ENCODE measurements at places on chromosomes 4 and X. TPM values are rescaled to one million over a fixed set of nuclear protein-coding genes. Genes with fewer than 3 reads are reported as not detected.

Gene TBC1D9
- 1.1 TPM for polyA plus RNA-seq

- no peak overlapping the region for H3K27ac ChIP-seq
- no peaks in the 10 kb centered on the region for H3K36me3 ChIP-seq
- H3K27me3 ChIP-seq: peaks cover 3% of the 10 kb centered on the region
- no peak overlapping the region for H3K4me3 ChIP-seq
These were observed 38.7 kb downstream of the SGMS2 start for GRCh38 chr4:107863416-107863815.

GRCh38 chrX:35829501-35829900 is 31.4 kb downstream of the MAGEB16 start:
- DNase-seq: no peak
- no peaks in the 10 kb centered on the region for H3K4me1 ChIP-seq
- no peak overlapping the region for H3K27ac ChIP-seq
- H3K36me3 ChIP-seq: no peaks in the 10 kb centered on the region
- H3K4me3 ChIP-seq: no peak overlapping the region

GRCh38 chr4:168822481-168822880 is 187.6 kb downstream of the CBR4 start:
- H3K4me3 ChIP-seq: no peak overlapping the region
- peaks cover 6% of the 10 kb centered on the region for H3K4me1 ChIP-seq
- DNase-seq: no peak
- H3K27me3 ChIP-seq: peaks cover 6% of the 10 kb centered on the region

DNA sequence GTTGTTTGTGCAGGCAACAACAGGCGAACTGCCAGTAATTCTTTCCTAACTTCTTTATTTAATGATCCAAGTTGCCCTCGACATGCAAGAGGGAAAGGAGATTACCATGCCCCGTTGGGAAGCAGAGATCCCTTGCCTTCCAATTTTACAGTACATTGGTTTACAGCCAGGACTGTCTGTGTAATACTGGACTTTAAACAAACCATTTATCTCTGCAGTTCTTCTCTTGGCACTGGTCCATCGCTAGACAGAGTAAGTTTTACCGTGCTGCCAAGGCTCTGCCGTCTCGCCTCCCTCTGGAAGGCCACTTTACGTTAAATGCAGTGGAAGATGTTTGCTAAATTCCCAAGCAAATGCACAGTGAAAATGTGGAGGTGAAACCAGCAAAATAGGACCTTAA is 660.3 kb upstream of the PRKX start:
- no peak overlapping the region for H3K27ac ChIP-seq
- no peaks in the 10 kb centered on the region for H3K27me3 ChIP-seq
- no peaks in the 10 kb centered on the region for H3K36me3 ChIP-seq

DNA sequence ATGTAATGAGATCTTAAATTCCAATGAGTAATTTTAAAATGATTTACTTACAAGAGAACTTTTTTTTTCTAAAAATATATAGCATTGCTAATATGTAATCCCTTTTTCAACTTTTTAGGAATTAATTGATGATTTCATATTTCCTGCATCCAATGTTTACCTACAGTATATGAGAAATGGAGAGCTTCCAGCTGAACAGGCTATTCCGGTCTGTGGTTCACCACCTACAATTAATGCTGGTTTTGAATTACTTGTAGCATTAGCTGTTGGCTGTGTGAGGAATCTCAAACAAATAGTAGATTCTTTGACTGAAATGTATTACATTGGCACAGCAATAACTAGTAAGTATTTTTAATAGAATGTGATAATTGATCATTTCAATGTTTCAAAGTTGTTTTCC is 113.2 kb downstream of the USP9X start:
- H3K36me3 ChIP-seq: peaks cover 48% of the 10 kb centered on the region
- no peak for DNase-seq
- no peak overlapping the region for H3K4me3 ChIP-seq
- no peak overlapping the region for H3K27ac ChIP-seq
- H3K27me3 ChIP-seq: no peaks in the 10 kb centered on the region

- no peaks in the 10 kb centered on the region for H3K36me3 ChIP-seq
- H3K27ac ChIP-seq: no peak overlapping the region
- no peaks in the 10 kb centered on the region for H3K4me1 ChIP-seq
- no peak overlapping the region for H3K4me3 ChIP-seq
- peaks cover 10% of the 10 kb centered on the region for H3K27me3 ChIP-seq
- no peak for DNase-seq
These were observed 62.7 kb downstream of the BMP15 start for GRCh38 chrX:50973199-50973598.

Gene TCEAL9
- 3.2 TPM for polyA plus RNA-seq

DNA sequence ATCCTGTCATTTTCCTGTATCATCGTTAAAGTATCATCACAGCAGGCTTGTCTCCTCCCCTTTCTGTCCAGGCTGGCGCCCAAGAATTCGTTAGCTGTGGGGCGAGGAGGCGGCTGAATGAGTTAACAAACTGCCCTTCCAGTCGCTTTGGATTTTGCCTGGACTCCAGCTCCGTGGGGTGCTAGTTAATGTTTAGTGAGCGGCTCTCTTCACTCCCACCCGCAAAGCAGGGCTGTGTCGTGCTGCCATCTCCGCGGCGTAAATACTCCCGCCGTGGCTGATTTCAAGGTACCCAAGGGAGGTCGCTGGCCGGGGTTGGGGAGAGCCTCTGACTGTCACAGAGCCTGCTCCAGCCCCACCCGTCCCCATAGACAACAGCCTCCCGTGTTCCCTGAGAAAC is 44.9 kb upstream of the SPRY1 start:
- no peak overlapping the region for H3K4me3 ChIP-seq
- no peaks in the 10 kb centered on the region for H3K27me3 ChIP-seq
- H3K4me1 ChIP-seq: peaks cover 17% of the 10 kb centered on the region
- no peak for DNase-seq
- no peak overlapping the region for H3K27ac ChIP-seq

Data from immature natural killer cell (primary cell).